ENCODE measurements at places on chromosomes 16 and 17. TPM values are rescaled to one million over a fixed set of nuclear protein-coding genes. Genes with fewer than 3 reads are reported as not detected.

- no peak for DNase-seq
Measured at GRCh38 chr16:2499454-2499853, 14.3 kb upstream of the ATP6V0C start.

DNA sequence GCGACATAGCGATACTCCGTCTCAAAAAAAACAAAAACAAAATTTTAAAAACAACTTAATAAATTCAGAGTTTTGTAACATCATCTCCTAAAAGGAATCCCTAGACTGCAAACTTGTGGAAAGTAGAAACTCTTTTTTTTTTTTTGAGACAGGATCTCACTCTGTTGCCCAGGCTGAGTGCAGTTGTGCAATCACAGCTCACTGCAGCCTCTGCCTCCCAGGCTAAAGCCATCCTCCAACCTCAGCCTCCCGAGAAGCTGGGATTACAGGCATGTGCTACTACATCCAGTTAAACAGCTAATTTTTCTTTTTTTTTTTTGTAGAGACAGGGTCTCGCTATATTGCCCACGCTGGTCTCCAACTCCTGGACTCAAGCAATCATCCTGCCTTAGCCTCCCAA lies 19.7 kb downstream of the EZH1 start:
- DNase-seq, result no peak

The SLC13A2 gene
- not detected for total RNA-seq

DNA sequence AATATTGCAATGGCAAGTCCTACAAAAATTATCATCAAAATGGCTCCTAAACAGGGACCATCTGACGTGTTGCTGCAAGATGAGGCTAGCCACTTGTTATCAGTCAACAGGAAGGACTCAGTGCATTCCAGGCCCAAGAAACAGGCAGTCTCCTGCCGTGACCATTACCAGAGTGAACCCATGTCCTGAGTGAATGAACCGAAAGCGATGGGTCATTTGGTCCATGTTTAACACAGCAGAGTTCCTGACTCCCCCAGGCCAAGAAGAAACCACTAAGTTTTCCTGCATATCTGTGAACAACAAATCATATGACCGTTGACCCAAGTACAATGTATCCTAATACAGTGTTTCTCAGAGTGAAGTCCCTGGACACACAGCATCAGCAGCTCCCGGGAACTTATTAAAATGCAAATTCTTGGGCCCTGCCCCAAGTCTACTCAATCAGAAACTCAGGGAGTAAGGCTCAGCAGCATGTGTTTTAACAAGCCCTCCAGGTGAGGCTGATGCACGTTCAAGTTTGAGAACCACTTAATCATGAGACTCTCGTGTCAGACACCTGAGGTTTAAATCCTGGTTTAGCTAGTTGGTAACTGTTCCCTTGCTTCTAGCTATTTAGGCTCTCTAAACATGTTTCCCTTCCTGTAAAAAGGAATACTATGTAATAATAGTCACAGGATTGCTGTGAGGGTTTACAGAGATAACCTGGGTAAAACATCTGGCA lies 429.4 kb upstream of the MAF start:
- DNase-seq, result no peak

GRCh38 chr17:47279062-47279801 lies 25.6 kb downstream of the ITGB3 start:
- no peak for DNase-seq

The PRSS36 gene
- total RNA-seq, result not detected

DNA sequence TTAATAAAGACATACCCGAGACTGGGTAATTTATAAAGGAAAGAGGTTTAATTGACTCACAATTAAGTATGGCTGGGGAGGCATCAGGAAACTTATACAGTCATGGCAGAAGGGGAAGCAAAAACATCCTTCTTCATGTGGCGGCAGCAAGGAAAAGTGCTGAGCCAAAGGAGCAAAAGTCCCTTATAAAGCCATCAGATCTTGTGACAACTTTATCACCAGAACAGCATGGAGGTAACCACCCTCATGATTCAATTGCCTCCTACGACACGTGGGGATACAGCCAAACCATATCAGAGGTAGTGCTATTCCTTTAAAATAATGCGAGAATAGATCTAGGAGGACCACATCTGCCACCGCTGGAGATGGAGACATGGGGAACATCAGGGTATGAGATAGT lies 9.0 kb downstream of the C16orf54 start:
- no peak for DNase-seq

Measured in NCI-H460 (cell line).